ENCODE measurements at places on chromosomes 3 and 15.
A peak's percentile ranks its signal among the peaks of the same experiment; 100 is the strongest.

DNA sequence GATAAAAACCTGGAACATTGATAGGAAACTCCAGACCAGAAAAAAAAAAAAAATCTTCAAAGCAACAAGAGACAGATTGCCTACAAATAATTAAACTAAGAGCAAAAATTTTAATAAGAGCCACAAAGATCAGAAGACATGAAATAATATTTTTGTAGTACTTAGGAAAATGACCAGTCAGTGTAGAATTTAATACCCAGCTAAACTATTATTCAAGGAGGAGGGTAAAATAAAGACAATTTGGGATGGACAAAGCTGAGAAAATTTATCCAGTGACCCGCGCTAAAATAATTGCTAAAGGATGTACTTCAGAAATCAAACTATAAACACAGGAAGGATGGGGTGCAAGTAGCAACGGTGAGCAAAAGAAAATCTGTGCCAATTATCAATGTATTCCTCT, 133.2 kb downstream of the AQP9 start:
- DNase-seq, result no peak

GRCh38 chr15:69080295-69081248, 66.1 kb downstream of the NOX5 start:
- DNase-seq, result no peak

DNA sequence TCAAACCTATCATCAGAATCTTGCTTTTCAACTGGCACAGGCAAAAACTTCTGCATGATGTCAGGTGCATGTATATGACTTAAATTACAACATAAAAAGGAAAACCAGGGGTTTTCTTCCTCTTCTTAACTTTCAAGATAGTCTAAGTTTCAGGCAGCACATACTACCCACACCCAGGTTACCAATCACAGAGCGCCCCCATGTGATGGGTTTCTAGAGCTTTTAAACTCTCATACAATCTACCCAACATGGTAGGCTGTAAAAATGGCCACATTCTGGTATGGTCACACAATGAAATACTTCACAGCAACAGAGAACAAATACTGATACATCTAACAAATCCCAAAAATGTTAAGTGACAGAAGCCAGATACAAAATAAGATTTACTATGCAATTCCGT, 7.4 kb downstream of the MESD start:
- DNase-seq, result no peak

GRCh38 chr3:171415070-171415469, 45.1 kb downstream of the TNIK start:
- DNase-seq, result no peak

GRCh38 chr3:119261055-119261454, 20.4 kb upstream of the B4GALT4 start:
- DNase-seq, result no peak

GRCh38 chr3:123624302-123624701, 39.4 kb upstream of the HACD2 start:
- no peak for DNase-seq

DNA sequence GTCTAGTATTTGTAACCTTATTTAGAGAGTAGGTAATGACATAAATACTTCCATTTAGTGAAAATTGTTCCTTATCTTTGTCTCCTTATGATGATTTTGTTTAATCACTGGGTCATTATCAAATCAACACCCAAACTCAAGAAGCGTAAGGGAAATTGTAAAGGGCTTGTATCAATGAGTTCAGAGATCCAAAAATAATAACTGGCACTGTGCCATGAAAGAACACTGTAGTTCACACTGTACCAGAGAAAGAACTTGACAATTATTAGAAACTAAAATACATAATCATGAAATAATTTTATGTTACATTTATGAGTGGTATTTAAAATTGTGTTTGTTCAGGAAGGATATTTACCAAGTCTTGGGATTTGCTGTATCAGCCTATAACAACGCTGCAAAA, 895.4 kb downstream of the FHIT start:
- no peak for DNase-seq

DNA sequence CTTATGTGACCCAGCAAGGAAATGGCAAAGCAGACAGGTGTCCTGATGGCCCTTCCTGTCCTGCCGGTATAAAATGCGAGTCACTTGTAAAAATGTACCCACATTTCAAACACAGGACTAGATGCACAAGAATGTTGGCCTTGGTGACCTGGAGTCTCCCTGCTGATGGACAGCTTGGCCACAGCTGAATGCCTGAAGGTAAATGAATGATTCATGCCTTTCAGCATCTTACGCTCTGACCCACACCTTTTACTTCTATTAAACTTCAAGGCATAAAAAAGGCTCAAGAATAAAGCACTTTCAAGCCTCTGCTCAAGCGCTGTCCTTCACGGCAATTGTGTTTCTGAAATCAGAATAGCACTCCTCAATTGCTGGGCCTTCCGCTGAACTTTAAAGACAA, 228.0 kb upstream of the SLCO3A1 start:
- DNase-seq, result no peak

GRCh38 chr3:115792206-115792955, 169.1 kb downstream of the GAP43 start:
- DNase-seq, result peak; percentile 18

- DNase-seq, result no peak
Measured at GRCh38 chr3:48275287-48276027, 34.6 kb downstream of the ZNF589 start.

- DNase-seq, result no peak
Measured at GRCh38 chr3:159451482-159451881, 537.2 kb upstream of the IL12A start.

DNA sequence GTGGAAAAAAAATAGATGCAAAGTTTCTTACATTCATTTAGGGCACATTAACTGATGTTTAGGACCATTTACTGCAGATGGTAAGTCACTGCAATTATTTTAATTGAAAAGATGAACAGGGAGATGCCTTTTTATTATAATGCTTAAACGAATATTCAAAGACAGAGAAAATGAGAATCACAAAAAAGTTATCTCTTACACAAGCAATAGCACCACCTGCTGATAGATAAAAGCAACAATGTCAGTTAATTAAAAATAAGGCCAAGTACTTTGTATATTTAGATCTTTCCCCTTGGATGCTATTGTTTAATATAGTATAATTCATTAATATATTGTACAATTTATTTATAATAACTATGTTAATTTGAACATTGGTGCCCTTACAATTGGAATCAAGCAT, 55.9 kb downstream of the IFT80 start:
- DNase-seq, result no peak

DNA sequence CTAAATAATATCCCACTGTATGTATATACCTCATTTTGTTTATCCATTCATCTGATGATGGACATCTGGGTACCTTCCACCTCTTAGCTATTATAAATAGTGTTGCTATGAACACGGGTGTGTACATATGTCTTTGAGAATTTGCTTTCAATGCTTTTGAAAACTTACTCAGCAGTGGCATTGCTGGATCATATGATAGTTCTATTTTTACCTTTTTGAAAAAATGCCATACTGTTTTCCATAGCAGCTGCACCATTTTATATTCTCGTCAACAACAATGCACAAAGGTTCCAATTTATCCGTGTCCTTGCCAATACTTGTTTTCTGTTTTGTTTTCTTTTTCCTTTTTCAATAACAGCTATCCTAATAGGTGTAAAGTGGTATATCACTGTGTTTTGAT, 77.1 kb downstream of the PEAK1 start:
- DNase-seq, result no peak

GRCh38 chr3:16929311-16929710, 44.6 kb downstream of the PLCL2 start:
- no peak for DNase-seq

Measured in right kidney (tissue), 9 donors.